ENCODE measurements at places on chromosomes 13 and 19. TPM values are rescaled to one million over a fixed set of nuclear protein-coding genes. Genes with fewer than 3 reads are reported as not detected.
A peak's percentile ranks its signal among the peaks of the same experiment; 100 is the strongest.

- DNase-seq = no peak
Observed at GRCh38 chr13:85486663-85487062, 312.6 kb downstream of the SLITRK6 start.

DNA sequence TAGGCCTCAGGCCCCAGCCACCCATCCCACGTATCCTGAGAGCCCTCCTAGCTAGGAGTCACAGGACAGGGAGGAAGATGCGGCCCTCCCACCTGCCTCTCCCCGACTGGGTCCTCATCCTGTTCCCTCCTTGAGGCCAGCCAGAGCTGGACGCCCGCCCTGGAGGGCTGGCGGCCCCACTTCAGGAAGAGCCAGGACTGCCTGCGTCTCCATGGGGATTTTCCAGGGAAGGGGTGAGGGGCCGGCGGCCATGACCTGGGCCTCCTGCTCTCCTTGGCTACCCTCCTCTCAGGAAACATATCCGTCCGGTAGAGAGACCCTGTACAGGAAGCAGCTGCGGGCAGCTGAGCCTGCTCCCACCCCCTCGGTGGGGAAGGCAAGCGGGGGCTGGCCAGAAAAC is 11.3 kb upstream of the PRKD2 start:
- DNase-seq = no peak

SPRY2 gene
- total RNA-seq = 76.3 TPM

STARD13 gene
- 68.3 TPM for total RNA-seq

DNA sequence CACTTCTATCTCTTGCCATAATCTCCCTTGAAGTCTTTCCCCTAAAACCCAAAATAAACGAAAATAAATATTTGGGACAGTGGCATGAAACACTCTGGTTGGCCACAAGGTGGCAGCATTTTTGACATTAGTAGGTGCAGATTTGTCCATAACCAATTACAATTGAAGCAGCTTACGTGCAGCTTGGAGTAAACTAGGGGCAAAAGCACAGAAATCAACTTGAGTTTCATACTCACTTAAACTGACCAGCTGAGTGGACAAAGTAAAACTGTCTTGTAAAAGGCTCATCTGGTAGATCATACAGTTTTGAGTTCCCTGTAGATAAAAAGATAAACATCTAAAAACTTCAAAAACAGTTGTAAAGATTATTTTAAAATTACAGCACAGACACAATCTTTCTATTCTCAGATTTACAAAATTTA is 18.8 kb downstream of the PDCD5 start:
- DNase-seq = no peak

FUT1 gene
- 9.1 TPM for total RNA-seq

HCST gene
- 19.9 TPM for total RNA-seq

GRCh38 chr19:27974082-27974513 is 1238.9 kb downstream of the UQCRFS1 start:
- no peak for DNase-seq

SMIM44 gene
- total RNA-seq = not detected

DNA sequence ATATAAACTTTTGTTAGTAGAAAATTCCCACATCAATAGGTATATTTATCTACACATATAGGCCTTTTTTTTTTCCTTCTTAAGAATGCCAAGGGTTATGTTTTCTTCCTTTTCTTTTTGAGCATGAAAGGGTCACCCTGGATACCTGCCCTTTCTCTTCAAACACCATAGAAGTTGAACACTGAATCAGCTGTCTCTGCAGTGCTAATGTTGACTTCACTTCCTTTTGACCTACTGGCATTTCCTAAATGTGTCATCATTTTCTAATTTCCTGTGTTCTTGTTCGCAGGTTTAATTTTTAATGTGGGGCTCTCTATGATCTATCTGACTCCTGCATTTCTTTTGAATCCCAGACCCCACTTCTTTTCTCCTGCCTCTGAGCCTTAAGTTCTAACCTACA is 532.0 kb downstream of the GPC6 start:
- no peak for DNase-seq

URAD gene
- not detected for total RNA-seq

NDUFA3 gene
- 11.5 TPM for total RNA-seq

GRCh38 chr13:27797228-27797624 is 4.9 kb downstream of the GSX1 start:
- no peak for DNase-seq

GRCh38 chr13:58151452-58151851 is 519.9 kb downstream of the PCDH17 start:
- no peak for DNase-seq

ITGBL1 gene
- total RNA-seq = 31.5 TPM

DNA sequence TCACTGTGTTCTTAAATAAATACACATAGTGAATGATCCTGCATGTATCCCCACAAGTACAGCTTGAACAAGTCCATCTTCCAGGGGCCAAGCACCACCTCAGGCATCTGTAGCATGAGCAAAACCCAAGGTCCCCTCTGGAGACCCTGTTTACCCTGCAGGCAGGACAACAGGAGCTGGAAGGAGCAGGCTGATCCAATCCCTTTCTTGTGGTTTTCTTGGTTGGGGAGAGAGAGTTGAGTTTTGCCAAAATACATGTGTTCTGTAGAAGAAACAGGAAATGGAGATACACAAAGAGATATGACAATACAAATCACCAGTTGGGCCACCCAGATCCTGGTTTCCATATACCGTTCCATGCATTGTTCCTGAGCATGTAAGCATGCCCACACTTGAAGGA is 92.8 kb downstream of the SHISA2 start:
- no peak for DNase-seq

DNA sequence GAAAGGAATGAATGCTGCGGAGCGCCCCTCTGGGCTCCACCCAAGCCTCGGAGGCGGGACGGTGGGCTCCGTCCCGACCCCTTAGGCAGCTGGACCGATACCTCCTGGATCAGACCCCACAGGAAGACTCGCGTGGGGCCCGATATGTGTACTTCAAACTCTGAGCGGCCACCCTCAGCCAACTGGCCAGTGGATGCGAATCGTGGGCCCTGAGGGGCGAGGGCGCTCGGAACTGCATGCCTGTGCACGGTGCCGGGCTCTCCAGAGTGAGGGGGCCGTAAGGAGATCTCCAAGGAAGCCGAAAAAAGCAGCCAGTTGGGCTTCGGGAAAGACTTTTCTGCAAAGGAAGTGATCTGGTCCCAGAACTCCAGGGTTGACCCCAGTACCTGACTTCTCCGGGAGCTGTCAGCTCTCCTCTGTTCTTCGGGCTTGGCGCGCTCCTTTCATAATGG is 8.6 kb downstream of the PDX1 start:
- DNase-seq = peak; percentile 42

DNA sequence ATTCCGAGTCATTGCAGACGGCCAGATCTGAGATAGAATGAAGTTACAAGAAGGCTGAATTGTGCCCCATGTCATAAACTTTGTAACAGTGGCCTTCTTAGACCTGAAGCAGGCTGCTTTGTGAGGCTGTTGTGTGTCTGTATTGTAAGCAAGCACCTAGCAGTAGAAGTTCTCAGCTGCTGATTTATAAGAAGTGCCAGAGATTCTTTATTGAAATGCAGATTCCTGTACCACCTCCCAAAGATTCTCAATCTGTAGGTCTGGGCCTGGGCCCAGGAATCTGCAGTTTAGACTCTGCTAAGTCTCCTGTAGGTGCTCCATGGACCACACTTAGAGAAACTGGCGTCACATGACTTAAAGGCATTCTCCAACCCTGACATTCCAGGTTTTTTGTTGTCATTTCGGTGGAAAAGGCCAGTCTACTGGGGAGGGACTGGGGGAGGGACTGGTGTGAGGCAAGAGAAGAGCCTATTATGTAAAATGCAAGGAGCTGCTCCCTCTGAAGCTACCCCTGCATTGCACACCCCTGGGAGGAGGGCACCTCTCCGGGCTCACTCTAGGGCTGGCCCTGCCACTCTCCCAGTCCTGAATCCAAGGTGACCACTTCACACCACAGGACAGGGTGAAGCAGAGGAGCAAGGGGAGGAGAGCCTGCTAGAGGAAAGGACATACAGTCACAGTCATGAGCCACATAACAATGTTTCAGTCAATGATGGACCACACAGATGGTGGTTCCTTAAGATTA is 769 bp upstream of the TMEM272 start:
- no peak for DNase-seq

DNA sequence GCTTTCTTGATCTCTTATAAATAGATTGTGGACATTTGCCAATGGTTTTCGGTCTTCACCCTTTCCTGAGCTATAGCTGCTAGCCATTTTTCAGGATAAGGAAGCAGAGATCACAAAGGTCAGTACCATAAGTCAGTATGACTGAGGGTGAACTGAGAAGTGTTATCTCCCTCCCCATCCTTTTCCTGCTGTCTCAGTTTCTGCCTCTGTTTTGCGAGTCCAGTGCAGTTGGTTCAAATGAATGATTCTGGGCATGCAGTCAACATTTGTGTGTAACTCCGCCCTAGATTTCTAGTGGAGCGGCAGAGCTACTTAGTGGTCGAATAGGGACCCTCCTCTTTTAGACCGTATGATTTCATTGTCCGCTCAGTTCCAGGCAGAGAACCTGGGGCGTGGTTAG is 460.8 kb upstream of the ARGLU1 start:
- no peak for DNase-seq

ELSPBP1 gene
- total RNA-seq = not detected

- DNase-seq = no peak
Observed at GRCh38 chr13:24284889-24285565, 24.4 kb upstream of the C1QTNF9 start.

GRCh38 chr19:6018786-6019185 is 40.8 kb upstream of the RANBP3 start:
- DNase-seq = no peak

- DNase-seq = no peak
Observed at GRCh38 chr19:43470288-43470687, 4.9 kb upstream of the LYPD3 start.

- no peak for DNase-seq
Observed at GRCh38 chr19:40539070-40539469, 37.6 kb upstream of the SHKBP1 start.

LAIR2 gene
- total RNA-seq = not detected

DPF1 gene
- not detected for total RNA-seq

- no peak for DNase-seq
Observed at GRCh38 chr13:70432276-70432805, 324.1 kb upstream of the KLHL1 start.

DNA sequence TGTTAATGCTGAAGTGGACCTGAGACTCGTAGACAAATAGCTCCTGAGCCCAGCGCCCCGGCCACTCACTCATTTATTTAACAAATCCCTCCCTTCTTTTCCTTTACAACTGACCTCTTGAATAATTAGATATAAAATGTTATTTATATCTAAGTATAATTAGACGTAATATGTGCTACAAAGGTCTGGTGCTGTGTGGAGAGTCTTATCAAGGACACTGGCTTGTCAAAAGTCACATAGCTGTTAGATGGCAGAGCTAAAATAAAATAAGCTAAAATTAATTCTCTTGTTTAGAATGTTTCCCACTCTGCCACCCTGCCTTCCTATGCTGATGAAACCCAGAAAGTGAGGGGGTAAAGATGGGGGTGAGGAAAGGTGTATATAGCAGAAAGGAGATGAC is 73.0 kb upstream of the FAM216B start:
- DNase-seq = no peak

GRCh38 chr13:51894239-51894638 is 32.5 kb downstream of the CCDC70 start:
- DNase-seq = no peak

GRCh38 chr19:11611730-11612129 is 14.4 kb downstream of the ZNF627 start:
- no peak for DNase-seq

DNA sequence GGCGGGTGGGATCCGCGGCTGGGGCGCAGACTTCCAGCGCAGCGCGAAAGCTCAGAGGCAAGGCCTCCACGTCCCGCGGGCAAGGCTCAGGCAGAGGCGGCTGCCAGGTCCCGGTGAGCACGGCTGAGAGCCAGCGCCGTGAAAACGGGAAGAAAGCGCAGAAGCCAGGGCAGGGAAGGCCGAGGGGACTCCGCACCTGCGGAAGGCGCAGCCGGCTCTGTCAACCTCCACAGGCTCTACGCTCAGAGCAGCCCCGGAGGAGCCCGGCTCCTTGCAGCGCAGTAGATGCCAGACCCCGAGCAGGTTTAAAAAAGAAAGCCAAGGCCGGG is 131.0 kb downstream of the RNF17 start:
- DNase-seq = peak; percentile 72

ZBTB7A gene
- 70.3 TPM for total RNA-seq

GRCh38 chr19:14450168-14450874 is 17.2 kb downstream of the PKN1 start:
- no peak for DNase-seq

ZNF878 gene
- 0.14 TPM for total RNA-seq

DNA sequence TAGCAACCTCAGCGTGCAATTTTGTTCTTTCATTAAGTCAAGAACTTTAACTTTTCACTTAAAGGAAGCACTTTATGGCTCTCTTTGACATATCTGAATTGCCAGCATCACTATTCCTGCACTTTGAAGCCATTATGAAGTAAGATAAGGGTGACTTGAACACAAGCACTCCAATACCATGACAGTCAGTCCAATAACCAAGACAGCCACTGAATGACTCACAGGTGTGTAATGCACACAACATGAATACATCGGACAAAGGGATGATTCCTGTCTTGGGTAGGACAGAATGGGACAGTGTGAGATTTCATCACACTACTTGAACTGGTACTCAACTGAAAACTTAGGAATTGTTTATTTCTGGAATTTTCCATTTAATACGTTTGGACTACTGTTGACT is 233.7 kb upstream of the IPO5 start:
- no peak for DNase-seq

FCER2 gene
- total RNA-seq = not detected
